NCI-H187 (cell line): ENCODE measurements at places on chromosomes 1 and 21.
A peak's percentile ranks its signal among the peaks of the same experiment; 100 is the strongest.

- DNase-seq = no peak
These were observed 5.2 kb downstream of the TMCO1 start for GRCh38 chr1:165763442-165763841.

DNA sequence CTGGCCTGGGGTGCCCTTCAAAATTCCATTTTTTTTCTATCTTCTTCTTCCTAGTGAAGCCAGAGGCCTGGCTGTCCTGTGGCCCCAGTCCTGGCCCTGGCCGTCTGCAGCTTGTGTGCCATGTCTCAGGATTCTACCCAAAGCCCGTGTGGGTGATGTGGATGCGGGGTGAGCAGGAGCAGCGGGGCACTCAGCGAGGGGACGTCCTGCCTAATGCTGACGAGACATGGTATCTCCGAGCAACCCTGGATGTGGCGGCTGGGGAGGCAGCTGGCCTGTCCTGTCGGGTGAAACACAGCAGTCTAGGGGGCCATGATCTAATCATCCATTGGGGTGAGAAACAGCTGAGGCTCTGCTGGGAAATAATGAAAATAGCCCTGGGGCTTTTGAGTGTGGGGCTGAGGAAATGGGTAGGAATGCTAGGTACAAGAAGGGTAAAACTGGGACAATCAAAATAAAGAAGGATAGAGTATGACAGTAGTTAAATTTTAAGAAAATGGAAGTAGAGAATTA, 2.1 kb downstream of the CD1E start:
- DNase-seq = no peak

- DNase-seq = no peak
These were observed 43.8 kb downstream of the NCF2 start for GRCh38 chr1:183546427-183546826.

DNA sequence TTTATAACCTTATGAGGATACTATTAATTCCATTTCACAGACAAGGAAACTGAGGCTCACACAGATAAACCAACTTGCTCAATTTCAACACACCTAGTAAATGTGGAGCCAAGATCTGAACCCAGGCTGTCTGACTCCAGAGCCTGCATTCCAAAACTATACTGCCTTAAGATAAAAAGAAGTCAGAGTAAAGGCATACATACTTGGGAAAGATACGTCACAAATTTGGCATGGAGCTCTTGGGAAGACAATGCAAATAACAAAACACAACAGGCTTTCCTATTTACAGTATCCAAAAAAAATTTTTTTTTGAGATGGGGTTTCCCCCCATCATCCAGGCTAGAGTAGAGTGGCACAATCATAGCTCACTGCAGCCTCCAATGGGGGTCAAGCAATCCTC, 5.9 kb downstream of the AKT3 start:
- DNase-seq = no peak

- DNase-seq = no peak
These were observed 85.8 kb upstream of the ST6GALNAC5 start for GRCh38 chr1:76781447-76781846.

DNA sequence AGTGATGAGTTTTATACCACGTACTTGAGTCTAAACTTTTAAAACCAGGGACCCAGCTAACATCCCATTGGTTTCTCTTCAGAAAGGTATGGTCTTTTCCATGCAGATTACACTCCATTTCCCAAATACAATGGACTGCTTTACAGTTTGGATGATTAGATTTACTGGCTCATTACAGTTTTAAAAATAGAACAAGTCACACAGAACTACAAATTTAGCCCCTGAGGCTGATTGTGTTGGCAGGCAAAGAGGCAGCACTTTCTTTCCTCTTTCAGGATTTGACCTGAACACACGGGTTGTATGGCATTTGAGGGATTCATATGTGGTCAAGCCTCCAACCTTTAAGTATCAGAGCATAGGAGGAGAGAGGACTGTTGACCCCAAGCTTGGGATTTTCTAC, 21.8 kb upstream of the VTCN1 start:
- DNase-seq = no peak

GRCh38 chr1:214615871-214616270, 12.9 kb downstream of the CENPF start:
- no peak for DNase-seq

DNA sequence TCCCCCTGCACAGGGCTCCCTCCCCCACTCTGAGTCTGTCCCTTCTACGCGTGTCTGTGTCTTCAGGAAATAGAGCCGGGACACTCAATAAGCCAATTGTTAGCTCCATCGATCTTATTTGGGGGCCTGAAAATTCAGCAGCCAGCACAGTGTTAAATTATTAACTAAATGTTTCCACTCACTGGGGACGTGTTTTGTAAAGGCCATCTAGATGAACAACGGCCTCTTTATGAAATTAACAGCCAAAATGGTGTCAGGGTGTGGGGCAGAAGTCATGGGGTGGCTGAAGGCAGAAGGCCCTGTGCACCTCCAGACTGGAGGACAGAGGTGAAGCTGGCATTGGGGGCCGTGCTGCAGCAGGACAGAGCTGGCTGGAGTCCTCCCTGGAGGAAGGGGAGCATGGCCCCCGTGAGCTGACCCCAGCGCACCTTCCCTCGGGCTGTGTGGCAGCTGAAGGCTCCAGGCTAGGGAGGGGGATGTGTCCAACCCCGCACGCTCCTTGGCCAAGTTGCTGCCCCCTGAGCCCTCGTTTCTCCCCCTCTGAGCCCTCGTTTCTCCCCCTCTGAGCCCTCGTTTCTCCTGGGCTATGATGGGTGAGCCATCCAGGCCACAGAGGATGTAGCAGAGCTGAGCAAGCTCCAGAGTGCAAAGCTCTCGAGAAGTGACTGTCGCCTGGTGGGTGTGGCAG, 113.8 kb upstream of the ARHGEF16 start:
- no peak for DNase-seq

- DNase-seq = no peak
These were observed 433.9 kb upstream of the DAB1 start for GRCh38 chr1:57857809-57858208.

GRCh38 chr1:248923352-248924338, 17.6 kb downstream of the PGBD2 start:
- no peak for DNase-seq

- peak; percentile 40 for DNase-seq
These were observed 610 bp downstream of the SCYL3 start for GRCh38 chr1:169892927-169893644.

GRCh38 chr1:101444381-101444780, 207.6 kb downstream of the S1PR1 start:
- DNase-seq = no peak

- DNase-seq = no peak
These were observed 28.3 kb upstream of the RCSD1 start for GRCh38 chr1:167601442-167602383.

DNA sequence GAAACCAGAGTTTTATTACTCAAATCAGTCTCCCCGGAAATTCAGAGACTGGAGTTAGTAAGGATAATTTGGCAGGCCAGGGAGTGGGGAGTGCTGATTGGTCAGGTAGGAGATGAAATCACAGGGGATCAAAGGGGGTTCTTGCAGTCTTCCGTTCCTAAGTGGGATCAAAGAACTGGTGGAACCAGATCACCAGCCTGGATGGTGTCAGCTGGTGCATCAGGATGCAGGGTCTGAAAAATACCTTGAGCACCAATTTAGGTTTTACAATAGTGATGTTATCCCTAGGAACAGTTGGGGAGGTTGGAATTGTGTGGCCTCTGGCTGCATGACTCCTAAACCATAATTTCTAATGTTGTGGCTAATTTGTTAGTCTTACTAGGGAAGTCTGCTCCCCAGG, 1.4 kb upstream of the CD101 start:
- no peak for DNase-seq

GRCh38 chr1:85303440-85304162, 27.2 kb upstream of the BCL10 start:
- DNase-seq = no peak

DNA sequence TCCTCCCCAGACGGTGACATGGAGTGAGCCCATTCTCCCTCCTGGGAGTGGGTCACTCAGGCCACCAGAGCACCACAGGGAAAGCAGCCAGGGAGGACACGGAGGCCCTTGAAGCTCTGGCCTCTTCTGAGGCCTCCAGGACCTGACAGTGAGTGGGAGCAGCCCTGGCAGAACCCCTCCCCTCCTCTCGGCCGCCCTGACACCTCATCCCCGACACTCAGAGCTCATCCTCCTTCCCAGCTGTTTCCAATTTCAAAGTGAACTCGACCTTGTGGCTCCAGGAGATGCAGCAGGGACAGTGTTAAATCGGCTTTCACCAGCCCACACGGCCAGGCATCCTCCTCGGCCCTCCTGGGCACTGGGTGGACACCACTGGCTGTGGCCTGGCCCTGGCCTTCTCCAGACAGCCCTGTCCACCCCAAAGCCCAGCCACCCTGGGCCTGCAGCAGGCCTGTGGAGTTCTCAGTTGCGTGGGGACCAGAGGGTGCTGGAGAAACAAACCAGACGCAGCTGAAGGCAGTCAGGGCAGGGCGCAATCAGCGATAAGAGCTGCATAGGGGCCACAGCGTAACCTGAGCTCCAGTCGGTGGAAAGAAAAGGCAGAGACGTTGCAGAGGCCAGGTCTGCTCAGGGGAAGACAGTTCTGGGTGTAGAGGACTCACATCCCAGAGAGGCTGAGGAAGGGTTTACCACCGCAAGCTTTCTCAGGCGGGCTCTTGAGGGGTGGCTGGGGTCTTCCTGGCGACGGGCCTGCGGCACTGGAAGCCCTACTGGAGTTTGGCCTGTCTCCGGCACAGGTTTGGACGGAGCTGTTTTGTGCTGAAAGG, 27.1 kb downstream of the FTCD start:
- DNase-seq = no peak

- DNase-seq = no peak
These were observed 562 bp downstream of the DYNLT5 start for GRCh38 chr1:66752671-66753371.

GRCh38 chr1:89553157-89553556, 28.5 kb downstream of the LRRC8B start:
- DNase-seq = no peak

DNA sequence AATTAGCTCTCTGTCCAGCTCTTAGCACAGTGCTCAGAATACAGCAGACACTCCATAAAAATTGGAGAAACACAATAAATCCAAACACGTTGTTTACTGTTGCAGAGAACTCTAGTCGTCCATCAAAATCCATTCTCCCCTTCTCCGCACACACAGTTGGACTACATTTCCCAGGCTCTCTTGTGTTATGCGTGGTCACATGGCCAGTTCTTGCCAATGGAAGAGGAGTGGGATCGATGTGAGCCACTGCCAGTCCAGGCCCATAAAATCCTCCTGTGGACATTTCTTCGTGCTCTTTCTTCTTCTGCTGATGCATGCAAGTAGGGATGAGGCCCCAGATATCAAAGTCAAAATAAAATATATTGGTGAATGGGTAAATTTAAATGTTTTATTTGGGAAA, 114.3 kb upstream of the FMN2 start:
- no peak for DNase-seq

- no peak for DNase-seq
These were observed 87.0 kb downstream of the NCAM2 start for GRCh38 chr21:21085206-21085605.

DNA sequence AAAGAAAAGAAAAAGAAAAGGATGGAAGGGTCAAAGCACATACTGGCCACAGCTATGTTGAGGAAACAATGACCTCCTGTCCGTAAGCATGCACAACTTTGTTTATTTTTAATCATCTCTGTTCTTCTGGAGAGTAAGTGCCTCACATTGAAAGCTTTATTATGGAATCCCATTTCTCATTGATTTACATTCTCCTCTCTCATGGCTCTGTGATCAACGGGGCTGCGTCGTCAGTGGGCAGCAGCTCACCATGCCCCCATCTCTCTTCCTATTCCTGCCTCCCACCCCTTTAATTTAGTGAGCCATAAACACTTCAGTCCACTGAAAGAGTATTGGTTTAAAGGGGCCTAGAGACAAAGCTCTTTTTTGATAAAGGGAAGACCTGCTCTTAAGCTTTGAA, 98.9 kb downstream of the KAZN start:
- DNase-seq = no peak

DNA sequence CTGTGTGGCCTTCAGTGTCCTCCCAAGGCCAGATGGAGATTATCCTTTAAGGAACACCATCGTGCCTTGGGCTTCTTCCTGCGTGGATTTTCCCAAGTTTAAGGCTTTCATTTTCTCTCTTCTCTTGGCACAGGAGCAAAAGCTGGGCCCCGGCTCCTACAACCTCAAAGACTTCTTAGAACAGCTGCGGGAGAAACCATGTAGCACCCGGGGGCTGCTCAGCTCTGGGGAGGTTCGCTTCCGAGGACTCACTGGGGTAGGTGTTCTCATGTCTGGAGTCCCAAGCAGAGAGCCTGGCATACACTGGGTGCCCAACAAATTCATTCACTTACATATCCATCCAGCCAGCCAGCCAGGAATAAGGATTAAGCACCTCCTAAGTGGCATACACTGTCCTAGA, 6.6 kb upstream of the TTC22 start:
- no peak for DNase-seq
